GM12878 (cell line): ENCODE measurements at places on chromosomes 16 and 17. TPM values are rescaled to one million over a fixed set of nuclear protein-coding genes. Genes with fewer than 3 reads are reported as not detected.
A peak's percentile ranks its signal among the peaks of the same experiment; 100 is the strongest.

DNA sequence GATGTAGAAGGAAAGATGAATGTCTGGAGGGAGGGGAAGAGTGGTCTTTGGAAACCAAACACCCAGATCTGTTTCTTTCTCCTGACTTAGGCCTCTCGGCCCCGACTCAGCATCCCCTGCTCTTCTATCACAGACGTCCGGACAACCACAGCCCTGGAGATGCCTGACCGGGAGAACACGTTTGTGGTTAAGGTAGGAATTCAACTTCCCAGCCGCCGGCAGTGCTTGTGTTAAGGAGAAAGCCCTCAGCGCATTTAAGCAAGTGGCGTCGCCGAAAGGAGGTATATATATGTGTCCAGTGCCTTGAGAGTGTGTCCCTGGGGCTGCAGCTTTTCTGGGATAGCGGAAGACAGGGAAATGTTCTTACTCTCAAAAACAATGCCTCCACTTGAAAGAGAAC lies 3.6 kb downstream of the SH2B1 start:
- H3K36me3 ChIP-seq, result peaks cover 13% of the 10 kb centered on the region
- peaks cover 6% of the 10 kb centered on the region for H3K4me1 ChIP-seq
- no peak for DNase-seq

GRCh38 chr16:16122264-16122663 lies 101.0 kb downstream of the ABCC6 start:
- H3K27ac ChIP-seq, result no peak overlapping the region
- no peak for DNase-seq
- H3K36me3 ChIP-seq, result peaks cover 57% of the 10 kb centered on the region
- no peaks in the 10 kb centered on the region for H3K4me1 ChIP-seq
- H3K27me3 ChIP-seq, result no peaks in the 10 kb centered on the region

GRCh38 chr17:27625856-27626255 lies 5.1 kb upstream of the LGALS9 start:
- DNase-seq, result no peak
- H3K27ac ChIP-seq, result no peak overlapping the region
- H3K27me3 ChIP-seq, result no peaks in the 10 kb centered on the region
- no peak overlapping the region for H3K4me3 ChIP-seq
- peaks cover 4% of the 10 kb centered on the region; the same call in 1 of the 2 replicates for H3K4me1 ChIP-seq

PDIA2 gene
- polyA plus RNA-seq, result not detected in 2 replicates

GRCh38 chr16:12530302-12530701 lies 273.4 kb downstream of the CPPED1 start:
- H3K27me3 ChIP-seq, result no peaks in the 10 kb centered on the region
- peaks cover 4% of the 10 kb centered on the region for H3K36me3 ChIP-seq
- no peak overlapping the region for H3K27ac ChIP-seq
- DNase-seq, result no peak

DNA sequence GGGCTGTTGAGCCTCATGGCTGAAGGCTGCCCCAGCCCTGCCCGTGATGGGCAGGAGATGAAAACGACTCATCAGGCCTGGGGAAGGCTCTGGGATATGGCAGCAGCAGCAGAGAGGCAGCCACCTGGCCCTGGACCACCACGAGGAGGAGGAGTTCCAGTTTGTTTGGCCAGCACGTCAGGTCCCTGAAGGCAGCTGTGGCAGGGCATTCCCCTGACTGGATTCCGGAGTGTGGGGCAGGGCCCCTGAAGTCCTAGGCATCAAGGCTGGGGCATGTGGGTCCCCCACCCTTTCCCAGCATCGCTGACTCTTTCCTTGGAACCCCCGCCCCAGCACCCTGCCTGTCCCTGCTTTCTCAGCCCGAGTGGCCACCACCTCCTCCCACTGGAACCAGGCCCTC lies 197.4 kb downstream of the ZNF423 start:
- no peak overlapping the region for H3K4me3 ChIP-seq
- H3K4me1 ChIP-seq, result no peaks in the 10 kb centered on the region
- no peak overlapping the region for H3K27ac ChIP-seq
- H3K36me3 ChIP-seq, result no peaks in the 10 kb centered on the region
- H3K27me3 ChIP-seq, result no peaks in the 10 kb centered on the region; the same call in none of the 2 replicates

DNA sequence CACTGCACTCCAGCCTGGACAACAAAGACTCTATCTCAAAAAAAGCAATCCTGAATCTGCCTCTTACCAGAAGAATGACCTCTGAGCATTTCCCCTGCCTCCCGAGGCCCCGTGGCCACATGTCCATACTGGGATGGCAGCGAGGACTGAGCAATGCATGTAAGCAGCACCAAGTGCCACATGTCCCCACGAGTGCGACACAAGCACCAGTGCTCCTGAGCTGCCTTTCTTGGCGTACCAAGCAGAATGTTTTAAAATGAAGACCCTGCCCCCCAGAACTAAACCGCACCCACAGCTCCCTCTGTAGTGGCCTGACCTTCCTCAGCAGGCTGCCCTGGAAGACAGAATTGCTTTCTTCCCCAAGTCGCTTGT lies 373.3 kb downstream of the SLC39A11 start:
- H3K27ac ChIP-seq, result no peak overlapping the region
- no peaks in the 10 kb centered on the region for H3K27me3 ChIP-seq
- peaks cover 12% of the 10 kb centered on the region for H3K4me1 ChIP-seq
- H3K4me3 ChIP-seq, result no peak overlapping the region
- DNase-seq, result no peak

- no peak overlapping the region for H3K4me3 ChIP-seq
- DNase-seq, result peak; percentile 27
- H3K36me3 ChIP-seq, result no peaks in the 10 kb centered on the region
These were observed 74.0 kb upstream of the SIAH1 start for GRCh38 chr16:48459167-48459566.

GRCh38 chr17:49074851-49075540 lies 57.6 kb upstream of the B4GALNT2 start:
- no peak overlapping the region for H3K4me3 ChIP-seq
- H3K27ac ChIP-seq, result no peak overlapping the region
- H3K4me1 ChIP-seq, result no peaks in the 10 kb centered on the region

CLDN6 gene
- polyA plus RNA-seq, result 0.09 and 0.23 TPM in 2 replicates

- no peaks in the 10 kb centered on the region for H3K36me3 ChIP-seq
- no peaks in the 10 kb centered on the region; the same call in 1 of the 2 replicates for H3K27me3 ChIP-seq
- no peak for DNase-seq
- H3K4me3 ChIP-seq, result no peak overlapping the region
- no peaks in the 10 kb centered on the region for H3K4me1 ChIP-seq
These were observed 3.2 kb downstream of the HS3ST3A1 start for GRCh38 chr17:13598353-13599167.

GRCh38 chr17:80254396-80255251 lies 6.0 kb upstream of the RNF213 start:
- DNase-seq, result peak; percentile 86
- H3K36me3 ChIP-seq, result no peaks in the 10 kb centered on the region
- H3K27me3 ChIP-seq, result no peaks in the 10 kb centered on the region

GRCh38 chr17:45432405-45433158 lies at the start of gene ARHGAP27:
Gene ARHGAP27 (minus strand): TSS chr17:45432870. CDS start chr17:45430279, 2,591 bp downstream.
- H3K27ac ChIP-seq, result no peak within 1 kb of the TSS
- no peaks in the 10 kb centered on the region for H3K27me3 ChIP-seq
- H3K4me3 ChIP-seq, result peak within 1 kb of the TSS; percentile 86
- no peaks in the 10 kb centered on the region for H3K36me3 ChIP-seq

DNA sequence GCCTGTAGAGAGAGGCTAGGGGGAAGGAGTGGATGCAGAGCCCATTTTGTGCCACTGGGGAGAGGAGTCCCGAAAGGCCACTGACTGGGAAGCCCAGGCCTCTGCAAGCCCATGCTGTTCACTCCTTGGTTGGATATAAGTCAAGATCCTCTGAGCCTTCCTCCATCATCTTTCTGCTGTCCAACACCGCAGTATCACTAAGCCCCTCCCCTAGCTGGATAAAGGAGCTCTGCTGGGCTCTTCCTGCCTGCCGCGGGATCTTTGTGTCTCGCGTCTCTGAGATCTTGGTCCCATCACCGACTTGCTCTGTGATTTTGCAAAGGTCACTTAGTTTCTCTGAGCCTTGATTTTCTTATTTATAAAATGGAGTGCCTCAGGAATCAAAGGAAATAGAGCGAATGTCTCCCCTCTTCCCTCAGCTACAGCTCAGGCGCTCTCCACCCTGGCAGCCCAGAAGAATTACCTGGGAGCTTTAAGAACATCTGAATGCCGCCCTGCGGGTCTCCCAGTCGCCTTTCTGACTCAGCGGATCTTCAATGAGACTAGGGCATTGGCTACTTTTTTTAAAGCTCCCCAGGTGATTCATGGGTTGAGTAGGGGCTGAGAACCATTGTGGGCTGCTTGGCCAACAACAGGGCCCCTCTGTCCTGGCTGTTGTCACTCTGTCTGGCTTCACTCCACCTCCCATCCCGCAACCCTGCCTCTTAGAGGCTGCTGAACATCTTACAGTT lies 25.2 kb upstream of the TMEM220 start:
- H3K36me3 ChIP-seq, result no peaks in the 10 kb centered on the region
- no peaks in the 10 kb centered on the region for H3K27me3 ChIP-seq
- DNase-seq, result no peak
- no peak overlapping the region for H3K27ac ChIP-seq
- H3K4me3 ChIP-seq, result no peak overlapping the region
- H3K4me1 ChIP-seq, result no peaks in the 10 kb centered on the region

DNA sequence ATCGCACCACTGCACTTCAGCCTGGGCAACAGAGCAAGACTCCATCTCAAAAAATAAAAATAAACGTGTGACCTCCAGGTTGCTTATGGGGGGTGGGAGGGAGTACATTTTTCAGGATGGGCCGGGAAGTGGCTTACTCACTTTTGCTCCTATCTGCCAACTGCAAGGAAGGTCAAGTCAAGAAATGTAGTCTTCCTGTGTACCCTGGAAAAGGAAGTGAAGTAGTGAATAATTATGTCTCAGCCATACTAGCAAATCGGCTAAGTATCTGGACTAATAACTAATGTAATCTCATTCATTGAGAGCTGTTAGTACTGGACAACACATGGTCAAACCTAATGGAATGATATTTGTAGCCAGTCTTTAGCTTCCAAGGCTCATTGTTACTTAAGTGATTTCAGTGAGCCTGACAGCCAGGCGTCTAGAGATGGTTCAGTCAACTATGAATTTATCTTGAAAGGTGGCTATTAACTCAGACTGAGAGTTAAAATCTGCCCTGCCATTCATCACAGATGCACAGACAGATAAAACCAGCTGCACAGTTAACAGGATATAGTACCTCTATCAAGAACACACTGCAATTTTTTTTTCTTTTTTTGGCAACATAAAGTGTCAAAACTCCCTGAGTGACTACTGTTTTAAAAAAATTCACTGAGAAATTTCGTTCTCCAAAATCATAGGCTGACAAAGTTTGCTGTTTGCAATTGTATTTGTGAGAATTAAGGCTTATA lies 3.7 kb upstream of the TACO1 start:
- no peaks in the 10 kb centered on the region for H3K27me3 ChIP-seq
- no peaks in the 10 kb centered on the region; the same call in 1 of the 2 replicates for H3K36me3 ChIP-seq
- DNase-seq, result no peak
- no peaks in the 10 kb centered on the region for H3K4me1 ChIP-seq

- H3K27ac ChIP-seq, result peak overlapping the region; percentile 78; the same call in 1 of the 2 replicates
- H3K27me3 ChIP-seq, result no peaks in the 10 kb centered on the region
- peaks cover 13% of the 10 kb centered on the region for H3K36me3 ChIP-seq
- DNase-seq, result no peak
- no peak overlapping the region for H3K4me3 ChIP-seq
- peaks cover 30% of the 10 kb centered on the region for H3K4me1 ChIP-seq
These were observed 98.6 kb upstream of the CHMP6 start for GRCh38 chr17:80892900-80893603.

- no peak overlapping the region for H3K4me3 ChIP-seq
- no peaks in the 10 kb centered on the region for H3K36me3 ChIP-seq
- H3K4me1 ChIP-seq, result no peaks in the 10 kb centered on the region
These were observed 12.4 kb downstream of the P3H4 start for GRCh38 chr17:41799366-41799765.

DNA sequence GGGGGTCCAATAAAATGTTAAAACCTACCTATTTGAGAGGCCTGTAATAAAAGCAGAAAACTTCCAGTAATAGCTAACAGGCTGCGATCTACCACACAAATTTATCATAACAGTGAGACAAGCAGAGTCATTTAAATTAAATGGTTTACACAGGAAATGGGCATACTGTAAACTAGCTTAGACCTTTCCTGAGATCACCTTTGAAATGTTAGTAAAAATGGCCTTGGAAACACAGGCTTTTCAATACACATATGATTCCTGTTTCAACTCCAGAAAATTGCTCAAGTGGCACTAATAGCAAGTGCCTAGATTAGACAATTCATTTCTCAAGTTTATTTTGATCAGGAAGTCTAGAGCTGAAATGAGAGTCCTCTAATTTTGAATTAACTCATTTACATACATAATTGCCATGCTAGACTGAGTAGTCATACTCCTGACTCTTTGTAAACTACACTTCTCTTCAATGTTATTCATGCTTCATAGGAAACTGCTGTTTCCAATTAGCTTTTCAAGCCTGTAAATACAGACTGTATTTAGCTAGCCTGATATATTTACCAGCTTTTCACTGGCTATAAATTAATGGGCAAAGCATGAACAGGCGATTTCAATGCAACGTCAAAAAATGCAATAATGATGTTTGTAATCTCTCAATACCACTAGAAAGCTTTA lies 43.3 kb downstream of the PARN start:
- no peaks in the 10 kb centered on the region for H3K4me1 ChIP-seq
- H3K27me3 ChIP-seq, result no peaks in the 10 kb centered on the region
- peaks cover 13% of the 10 kb centered on the region for H3K36me3 ChIP-seq
- no peak overlapping the region for H3K27ac ChIP-seq

DNA sequence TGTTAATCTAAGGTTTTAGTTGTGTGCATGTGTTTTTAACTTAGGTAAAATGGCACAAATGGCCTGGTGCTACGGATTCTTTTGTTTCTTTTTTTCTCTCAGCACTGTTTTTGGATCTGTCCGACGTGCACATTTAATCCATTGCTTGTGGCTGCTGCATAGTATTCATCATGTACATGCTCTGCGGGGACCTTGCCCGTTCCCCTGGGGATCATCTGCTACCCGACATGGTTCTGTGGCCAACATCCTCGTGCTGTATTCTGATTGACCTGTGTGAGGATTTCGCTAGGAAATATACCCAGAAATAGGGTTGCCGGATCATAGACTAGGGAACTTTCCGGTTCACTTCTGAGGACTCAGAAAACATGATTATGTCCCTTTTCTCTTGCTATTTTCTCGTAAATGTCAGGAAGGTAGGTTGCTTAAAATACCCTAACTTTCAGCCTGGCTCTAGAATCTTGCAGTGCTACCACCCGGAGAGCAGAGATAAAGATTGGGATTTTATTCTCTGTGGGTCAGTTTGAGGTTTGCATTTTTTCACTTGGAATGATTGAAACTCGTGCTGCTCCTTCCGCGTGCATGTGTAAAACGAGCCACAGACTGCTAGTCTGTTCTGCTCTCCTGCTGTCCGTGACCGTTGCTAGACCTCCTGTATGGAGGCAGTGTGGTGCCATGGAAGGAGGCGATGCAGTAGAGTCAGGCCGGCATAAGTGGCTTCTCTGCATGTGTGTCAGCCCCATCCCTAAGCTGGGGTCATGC lies 42.9 kb downstream of the LDHD start:
- no peaks in the 10 kb centered on the region for H3K27me3 ChIP-seq
- H3K4me3 ChIP-seq, result no peak overlapping the region
- no peak for DNase-seq
- H3K4me1 ChIP-seq, result peaks cover 21% of the 10 kb centered on the region
- no peak overlapping the region for H3K27ac ChIP-seq
